ENCODE measurements at places on chromosomes 2 and 18.

DNA sequence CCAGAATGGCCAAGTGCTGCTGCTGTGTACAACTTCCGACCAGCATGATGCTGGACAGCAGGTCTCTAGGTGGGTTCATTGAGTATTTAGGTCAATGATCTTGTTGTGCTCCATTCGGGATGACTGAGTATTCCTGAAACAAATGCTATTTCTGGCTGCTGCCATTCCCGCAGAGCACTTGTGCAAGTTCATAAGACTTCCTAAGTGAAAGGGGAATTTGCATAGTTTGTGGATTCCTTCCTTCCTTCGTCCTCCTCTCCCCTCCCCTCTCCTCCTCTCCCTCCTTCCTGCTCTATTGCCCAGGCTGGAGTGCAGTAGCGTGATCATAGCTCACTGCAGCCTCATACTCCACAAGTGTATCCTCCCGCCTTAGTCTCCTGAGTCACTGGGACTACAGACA is 40.4 kb downstream of the LDLRAD4 start:
- no peak for DNase-seq

- no peak for DNase-seq
Observed at GRCh38 chr18:33830213-33830612, 252.2 kb downstream of the ASXL3 start.

DNA sequence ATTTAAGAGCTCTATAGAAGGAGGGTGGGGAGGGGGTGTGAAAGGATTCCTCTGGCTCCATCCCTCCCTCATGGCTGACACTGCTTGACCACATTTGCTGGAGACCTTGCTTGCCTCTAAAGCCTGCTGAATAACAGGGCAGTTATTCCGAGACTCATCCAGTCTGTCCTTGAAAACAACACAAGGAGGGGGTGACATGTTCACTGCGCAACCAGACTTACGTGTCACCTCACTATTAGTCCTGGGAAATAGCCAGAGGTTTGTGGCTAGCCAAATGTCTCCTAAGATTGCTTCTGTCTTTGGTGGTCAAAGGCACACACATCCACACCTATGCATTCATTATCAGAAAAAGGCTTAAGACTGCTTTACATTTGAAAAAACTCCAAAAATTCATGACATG is 256.2 kb upstream of the SKOR2 start:
- no peak for DNase-seq

- no peak for DNase-seq
Observed at GRCh38 chr2:129906139-129906860, 73.2 kb upstream of the RAB6C start.

GRCh38 chr18:13225261-13225660 is 6.7 kb downstream of the LDLRAD4 start:
- no peak for DNase-seq

DNA sequence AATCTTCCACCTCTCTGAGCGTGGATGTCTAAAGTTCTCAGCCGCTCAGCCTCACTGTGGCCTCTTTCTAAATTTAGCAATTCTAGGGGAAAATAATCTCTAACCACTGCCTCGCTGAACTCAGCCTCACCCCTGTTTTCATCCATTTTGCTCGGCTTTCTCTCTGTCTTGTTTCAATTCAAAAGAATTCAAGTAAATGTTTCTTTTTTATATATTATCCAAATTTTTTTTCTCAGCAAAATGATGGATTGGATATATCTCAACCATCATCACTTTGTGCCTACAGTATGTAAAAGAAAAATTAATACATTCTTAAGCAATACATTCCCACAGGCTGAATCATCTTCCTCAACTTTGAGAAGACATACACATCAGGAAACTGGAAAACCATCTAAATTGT is 24.0 kb upstream of the GALNT5 start:
- no peak for DNase-seq

DNA sequence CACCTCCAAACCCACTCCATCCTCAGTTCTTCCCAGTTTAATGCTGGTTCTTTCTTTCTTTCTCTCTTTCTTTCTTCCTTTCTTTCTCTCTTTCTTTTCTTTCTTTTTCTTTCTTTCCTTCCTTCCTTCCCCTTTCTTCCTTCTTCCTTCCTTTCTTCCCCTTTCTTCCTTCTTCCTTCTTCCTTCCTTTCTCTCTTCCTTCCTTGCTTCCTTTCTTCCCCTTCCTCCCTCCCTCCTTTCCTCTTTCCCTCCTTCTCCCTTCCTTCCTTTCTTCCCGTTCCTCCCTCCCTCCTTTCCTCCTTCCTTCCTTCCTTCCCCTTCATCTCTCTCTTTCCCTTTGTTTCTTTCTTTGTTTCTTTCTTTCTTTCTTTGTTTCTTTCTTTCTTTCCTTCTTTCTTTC is 50.9 kb downstream of the PDCL3 start:
- DNase-seq, result no peak

- no peak for DNase-seq
Observed at GRCh38 chr18:70418546-70419311, 129.9 kb downstream of the SOCS6 start.

GRCh38 chr2:164314148-164314547 is 307.1 kb downstream of the GRB14 start:
- no peak for DNase-seq

DNA sequence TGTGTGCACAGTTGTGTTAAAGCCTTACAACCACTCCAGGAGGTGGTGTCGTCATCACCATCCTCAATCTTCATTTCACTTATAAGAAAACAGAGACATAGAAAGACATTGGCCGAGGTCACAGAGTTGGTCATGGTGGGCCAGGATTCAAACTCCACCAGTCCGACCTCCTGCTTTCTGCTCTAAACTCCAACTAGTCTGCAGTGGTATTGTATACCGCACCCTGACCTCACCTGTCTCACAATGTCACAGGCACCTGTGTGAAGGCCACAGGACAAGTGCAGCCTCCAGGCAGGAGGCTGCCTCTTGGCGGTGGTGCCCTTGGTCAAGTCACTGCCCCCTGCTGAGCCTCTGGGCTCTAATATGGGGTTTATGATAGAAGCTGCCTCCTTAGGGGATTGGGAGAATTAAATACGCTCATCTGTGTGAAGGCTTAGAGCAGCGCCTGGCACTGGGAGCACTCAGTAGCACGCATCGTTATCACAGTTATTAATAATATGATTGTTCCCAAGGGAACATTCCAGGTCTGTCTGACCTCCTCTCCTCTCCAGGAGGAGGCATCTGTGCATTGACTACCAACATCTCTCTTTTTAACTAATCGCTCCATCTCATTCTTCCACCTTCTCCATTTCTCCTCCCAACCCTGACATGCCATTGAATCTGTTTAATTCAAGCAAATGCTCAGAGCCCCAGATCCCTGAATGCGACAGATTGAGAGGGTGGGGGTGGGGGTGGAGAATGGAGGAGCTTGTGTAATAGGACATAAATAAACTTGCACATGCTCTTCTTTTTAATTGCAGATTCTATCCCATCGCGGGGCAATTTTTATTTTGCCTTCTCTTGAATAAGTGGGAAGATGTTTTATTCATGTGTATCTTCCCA is 112.7 kb downstream of the MCFD2 start:
- DNase-seq, result no peak
